ENCODE measurements at places on chromosomes 3 and 15. TPM values are rescaled to one million over a fixed set of nuclear protein-coding genes. Genes with fewer than 3 reads are reported as not detected.

CYP1A1 gene
- total RNA-seq: 32.1 TPM

LRRC31 gene
- total RNA-seq: 0.29 TPM

C3orf49 gene
- not detected for total RNA-seq

MEGF11 gene
- total RNA-seq: not detected

CILP gene
- total RNA-seq: 24.6 TPM

CLSTN2 gene
- total RNA-seq: 75.5 TPM

FEZF2 gene
- not detected for total RNA-seq

SCG5 gene
- total RNA-seq: not detected

ENTPD3 gene
- 1.5 TPM for total RNA-seq

PARP9 gene
- 39.7 TPM for total RNA-seq

KNL1 gene
- 1.8 TPM for total RNA-seq

LSAMP gene
- 3.8 TPM for total RNA-seq

PROS1 gene
- 65.4 TPM for total RNA-seq

SLC28A1 gene
- total RNA-seq: not detected

EPHA3 gene
- 1.0 TPM for total RNA-seq

DPPA2 gene
- total RNA-seq: not detected

VIPR1 gene
- total RNA-seq: 25.2 TPM

SPATA12 gene
- not detected for total RNA-seq

PLA2G4E gene
- total RNA-seq: not detected

GCSAM gene
- total RNA-seq: 0.66 TPM

INSYN1 gene
- total RNA-seq: 2.0 TPM

CA12 gene
- total RNA-seq: 61.9 TPM

ATP8B4 gene
- 28.3 TPM for total RNA-seq

ANKUB1 gene
- not detected for total RNA-seq

SLC15A2 gene
- 0.98 TPM for total RNA-seq

GFM1 gene
- 46.4 TPM for total RNA-seq

ACSBG1 gene
- not detected for total RNA-seq

DALRD3 gene
- 27.5 TPM for total RNA-seq

AQP9 gene
- 6.9 TPM for total RNA-seq

NEK11 gene
- total RNA-seq: 7.4 TPM

PPP1R14D gene
- 1.3 TPM for total RNA-seq

SYNM gene
- total RNA-seq: 319 TPM

CD96 gene
- total RNA-seq: 8.2 TPM

PARP3 gene
- 21.4 TPM for total RNA-seq

SEMA6D gene
- total RNA-seq: 3.0 TPM

PYGO1 gene
- 8.5 TPM for total RNA-seq

CSPG4 gene
- total RNA-seq: 42.9 TPM

ATP13A4 gene
- total RNA-seq: 0.64 TPM

IGSF11 gene
- total RNA-seq: under 0.01 TPM

HTR3E gene
- not detected for total RNA-seq

ASB14 gene
- total RNA-seq: not detected

ZWILCH gene
- 8.2 TPM for total RNA-seq

ADAMTS17 gene
- 5.1 TPM for total RNA-seq

ECE2 gene
- not detected for total RNA-seq

SLC22A13 gene
- 0.59 TPM for total RNA-seq

ISLR gene
- total RNA-seq: 88.0 TPM
